ENCODE measurements at places on chromosomes 7 and 10. TPM values are rescaled to one million over a fixed set of nuclear protein-coding genes. Genes with fewer than 3 reads are reported as not detected.

The GIMAP5 gene
- total RNA-seq, result 0.36 TPM

The PRSS37 gene
- total RNA-seq, result not detected

The AKR1D1 gene
- total RNA-seq, result not detected

The RTKN2 gene
- 7.6 TPM for total RNA-seq

The PLPP4 gene
- total RNA-seq, result 52.1 TPM

The SFTPA2 gene
- not detected for total RNA-seq

The SOSTDC1 gene
- not detected for total RNA-seq

The DPCD gene
- total RNA-seq, result 20.6 TPM

The GARIN1A gene
- total RNA-seq, result 1.5 TPM

The MMRN2 gene
- total RNA-seq, result not detected

The AKR1C1 gene
- total RNA-seq, result 1.1 TPM

The CHN2 gene
- total RNA-seq, result 2.4 TPM

The ORC5 gene
- 39.0 TPM for total RNA-seq

The SPDYE1 gene
- total RNA-seq, result not detected

The SLC26A3 gene
- total RNA-seq, result not detected

The PCGF5 gene
- total RNA-seq, result 36.8 TPM

The WASHC2A gene
- total RNA-seq, result 44.0 TPM

The LIPF gene
- not detected for total RNA-seq

The FRMPD2 gene
- total RNA-seq, result not detected

The NYAP1 gene
- total RNA-seq, result 0.33 TPM

The TNPO3 gene
- total RNA-seq, result 75.9 TPM

The HYAL4 gene
- total RNA-seq, result not detected

The HOXA3 gene
- 1.4 TPM for total RNA-seq

The CALHM3 gene
- total RNA-seq, result not detected

The ADRA2A gene
- not detected for total RNA-seq

The HOXA2 gene
- total RNA-seq, result not detected

The CARD11 gene
- total RNA-seq, result not detected

The OPALIN gene
- total RNA-seq, result not detected

The SERPINE1 gene
- 3.3 TPM for total RNA-seq

The SFRP4 gene
- 1.4 TPM for total RNA-seq

The NEURL1 gene
- total RNA-seq, result 0.34 TPM

The HOXA13 gene
- total RNA-seq, result not detected

The TSC22D4 gene
- 35.3 TPM for total RNA-seq

The GNGT1 gene
- not detected for total RNA-seq

The CLRN3 gene
- total RNA-seq, result not detected

The GRM3 gene
- total RNA-seq, result not detected

The ARHGEF35 gene
- total RNA-seq, result 2.9 TPM

The TMEM72 gene
- not detected for total RNA-seq

The AKR1C8 gene
- total RNA-seq, result not detected

The PNLIP gene
- total RNA-seq, result not detected

The STK17A gene
- total RNA-seq, result 92.2 TPM

The WNT2 gene
- not detected for total RNA-seq

The MRPL32 gene
- total RNA-seq, result 45.1 TPM

The ASB15 gene
- total RNA-seq, result not detected

The NKX2-3 gene
- total RNA-seq, result not detected

The TLX1 gene
- total RNA-seq, result not detected

The CUZD1 gene
- 0.15 TPM for total RNA-seq

The LIPN gene
- total RNA-seq, result not detected

The WDFY4 gene
- total RNA-seq, result not detected

The CFAP46 gene
- total RNA-seq, result 1.3 TPM

All from melanocyte of skin (primary cell).